T-helper 1 cell (primary cell): ENCODE measurements at places on chromosomes 1 and 21.

DNA sequence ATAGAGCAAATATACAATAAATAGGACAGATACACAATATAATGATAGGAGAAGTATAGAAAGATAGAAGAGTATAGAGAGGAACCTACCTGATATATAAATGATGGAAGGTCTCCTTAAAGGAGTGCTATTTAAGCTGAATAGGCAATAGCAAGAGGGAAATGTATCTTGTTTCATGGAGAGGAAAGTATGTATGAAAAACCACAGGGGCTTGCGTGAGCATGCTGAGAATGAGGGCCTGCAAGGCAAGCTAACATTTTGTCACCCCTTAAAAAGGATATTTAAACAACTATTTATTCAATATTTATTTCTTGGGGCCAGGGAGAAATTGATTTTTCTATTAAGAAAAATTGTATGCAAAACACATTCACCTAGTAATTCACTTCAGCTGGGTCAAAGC lies 150.9 kb upstream of the ZRANB2 start:
- no peak for DNase-seq

- no peak for DNase-seq
Observed at GRCh38 chr1:209433649-209434031, 149.9 kb upstream of the CAMK1G start.

GRCh38 chr1:21573971-21574465 lies 64.8 kb downstream of the ALPL start:
- no peak for DNase-seq

- DNase-seq: no peak
Observed at GRCh38 chr1:86195281-86195680, 38.7 kb upstream of the COL24A1 start.

DNA sequence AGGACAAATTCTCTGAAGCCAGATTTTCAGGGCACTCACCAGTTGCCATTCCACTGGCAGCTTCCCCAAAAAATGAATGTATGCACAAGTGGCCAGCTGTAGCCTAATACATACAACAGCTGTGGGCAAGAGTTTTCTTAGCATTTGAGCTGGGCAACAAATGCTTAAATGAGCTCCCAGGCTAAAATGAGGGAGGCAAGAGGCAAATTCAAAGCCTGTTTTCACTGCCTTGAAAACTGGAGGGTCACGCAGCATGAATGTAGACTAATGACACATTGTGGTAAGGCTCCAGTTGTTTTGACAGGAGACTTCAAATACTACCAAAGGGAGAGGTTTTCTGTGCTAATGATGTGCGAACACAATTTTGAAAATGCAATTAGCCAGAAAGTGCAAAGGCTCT lies 88.2 kb downstream of the TIAM1 start:
- DNase-seq: no peak

DNA sequence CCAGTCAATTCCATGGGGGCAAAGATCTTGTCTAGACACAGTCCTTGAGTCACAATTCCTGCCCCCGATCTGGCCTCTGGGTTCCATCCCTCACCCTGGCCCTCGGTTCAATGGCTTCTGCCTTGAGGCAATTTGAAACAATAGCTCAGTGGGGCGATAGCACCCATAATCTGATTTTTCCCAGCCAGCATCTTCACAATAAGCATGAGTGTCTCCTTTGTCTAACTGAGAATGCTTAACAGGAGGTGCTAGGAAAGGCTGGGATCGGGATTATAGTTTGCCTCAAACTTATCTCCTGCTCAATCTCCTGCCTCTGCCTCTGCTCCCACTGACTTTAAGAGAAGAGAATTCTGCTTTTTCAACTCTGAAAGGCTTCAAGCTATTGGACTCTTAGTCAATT lies 293.9 kb upstream of the PROX1 start:
- no peak for DNase-seq

GRCh38 chr1:179876300-179876715 lies 1.3 kb downstream of the TOR1AIP2 start:
- no peak for DNase-seq

DNA sequence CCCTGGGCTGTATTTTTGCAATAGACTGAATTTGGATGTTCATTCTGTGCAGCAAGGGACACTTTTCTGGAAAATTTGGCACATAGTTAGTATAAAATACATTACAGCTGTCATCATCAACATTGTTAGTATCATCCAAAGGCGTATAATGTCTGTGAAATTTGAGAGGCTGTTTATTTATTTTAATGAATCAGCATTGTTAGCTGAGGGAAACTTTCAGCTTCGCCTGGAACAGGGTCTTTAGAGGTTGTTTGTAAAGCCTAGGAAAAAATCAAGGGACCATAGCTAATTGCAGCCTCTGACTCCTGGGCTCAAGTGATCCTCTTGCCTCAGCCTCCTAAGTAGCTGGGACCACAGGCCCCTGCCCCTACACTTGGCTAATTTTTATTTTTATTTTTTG lies 106.8 kb upstream of the USP24 start:
- no peak for DNase-seq

GRCh38 chr1:66271216-66271903 lies 262.6 kb upstream of the SGIP1 start:
- DNase-seq: no peak

- no peak for DNase-seq
Observed at GRCh38 chr1:3520419-3521378, 66.2 kb downstream of the ARHGEF16 start.

- DNase-seq: no peak
Observed at GRCh38 chr1:24003331-24003972, 23.3 kb upstream of the SRSF10 start.

GRCh38 chr21:37675202-37675801 lies 241.0 kb downstream of the KCNJ6 start:
- peak; percentile 32 for DNase-seq

GRCh38 chr1:91650764-91651163 lies 150.1 kb downstream of the CDC7 start:
- no peak for DNase-seq

GRCh38 chr1:32647308-32648134 lies 2.8 kb downstream of the ZBTB8OS start:
- DNase-seq: peak; percentile 25

GRCh38 chr1:76921590-76921989 lies 54.3 kb downstream of the ST6GALNAC5 start:
- no peak for DNase-seq

- no peak for DNase-seq
Observed at GRCh38 chr1:197776351-197777105, 1.2 kb upstream of the DENND1B start.

GRCh38 chr1:11198851-11199594 lies 9.9 kb downstream of the ANGPTL7 start:
- no peak for DNase-seq

DNA sequence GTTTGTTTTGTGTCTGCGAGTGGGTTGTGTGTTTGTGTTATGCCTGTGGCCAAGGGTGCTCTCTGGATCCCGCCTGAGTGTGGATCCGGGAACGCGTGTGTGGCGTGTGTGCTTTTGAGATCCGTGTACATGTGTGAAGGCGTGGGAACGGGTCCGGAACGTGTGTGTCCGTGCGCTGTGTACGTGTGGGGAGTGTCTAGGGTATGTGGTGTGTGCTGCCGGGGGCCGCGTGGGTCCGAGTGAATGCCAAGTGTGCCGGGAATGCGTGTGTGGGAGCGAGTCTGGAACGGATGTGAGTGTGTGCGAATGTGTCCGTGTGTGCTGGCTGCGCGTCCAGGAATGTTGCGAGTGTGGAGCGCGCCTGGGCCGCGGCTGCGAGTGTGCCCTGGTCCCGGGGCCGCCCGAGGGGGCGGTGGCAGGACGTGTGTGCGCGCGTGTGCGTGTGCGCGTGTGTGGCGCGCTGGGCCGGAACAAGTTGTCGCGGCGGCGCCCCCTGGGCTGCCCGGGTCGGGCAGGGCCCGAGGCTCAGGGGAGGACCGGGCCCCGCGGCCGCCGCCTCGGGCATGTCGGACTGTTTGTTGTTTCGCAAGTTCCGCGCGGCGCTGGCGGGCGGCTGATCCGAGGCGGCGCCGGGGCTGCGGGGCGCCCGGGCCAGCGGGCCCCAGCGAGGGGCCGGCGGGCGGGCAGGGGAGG lies 953 bp downstream of the PTPRU start:
- DNase-seq: no peak

DNA sequence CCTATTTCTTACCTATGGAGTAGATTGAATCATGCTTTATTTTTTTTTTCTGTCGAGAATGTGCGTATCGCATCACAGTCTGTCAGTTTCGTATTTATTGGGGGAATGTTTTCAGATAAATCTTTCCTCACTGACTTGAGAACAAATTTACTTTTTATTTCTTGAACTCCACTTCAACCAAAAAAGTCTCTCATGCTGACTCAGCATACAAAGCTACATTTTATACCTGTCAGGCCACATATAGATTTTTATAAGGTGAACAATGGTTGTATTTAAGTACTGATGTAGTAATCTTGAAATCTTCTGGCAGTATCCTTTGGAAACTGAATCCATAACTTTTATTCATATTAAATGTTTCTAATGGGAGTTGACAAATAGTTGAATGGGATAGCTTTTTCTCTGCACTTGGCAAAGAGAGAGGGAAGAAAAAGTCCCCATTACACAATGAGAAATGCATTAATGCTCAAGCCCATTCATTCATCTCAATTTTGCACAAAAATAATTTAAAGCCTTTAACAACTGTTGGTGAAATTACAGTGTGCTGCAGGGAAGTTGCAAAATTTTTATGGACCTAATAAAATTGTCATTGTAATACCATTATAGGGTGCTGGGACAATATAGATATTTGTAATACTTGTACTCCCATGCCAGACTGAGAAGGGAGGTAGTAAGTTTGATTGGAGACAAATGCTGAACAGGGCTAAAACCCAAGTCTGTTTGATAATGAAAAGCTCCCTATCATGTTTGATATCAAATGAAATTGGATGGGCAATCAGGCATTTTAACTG lies 367.6 kb downstream of the HLX start:
- no peak for DNase-seq
